ENCODE measurements at places on chromosomes 3 and 15.

GRCh38 chr3:98964784-98965183, 63.3 kb upstream of the DCBLD2 start:
- no peak for DNase-seq

- no peak for DNase-seq
Measured at GRCh38 chr3:176953106-176954060, 243.9 kb downstream of the TBL1XR1 start.

GRCh38 chr15:36596915-36597314, 17.5 kb downstream of the CDIN1 start:
- no peak for DNase-seq

GRCh38 chr3:154421083-154421482, 8.9 kb downstream of the GPR149 start:
- peak; percentile 36 for DNase-seq

GRCh38 chr3:129315223-129315997, 36.7 kb downstream of the HMCES start:
- no peak for DNase-seq

DNA sequence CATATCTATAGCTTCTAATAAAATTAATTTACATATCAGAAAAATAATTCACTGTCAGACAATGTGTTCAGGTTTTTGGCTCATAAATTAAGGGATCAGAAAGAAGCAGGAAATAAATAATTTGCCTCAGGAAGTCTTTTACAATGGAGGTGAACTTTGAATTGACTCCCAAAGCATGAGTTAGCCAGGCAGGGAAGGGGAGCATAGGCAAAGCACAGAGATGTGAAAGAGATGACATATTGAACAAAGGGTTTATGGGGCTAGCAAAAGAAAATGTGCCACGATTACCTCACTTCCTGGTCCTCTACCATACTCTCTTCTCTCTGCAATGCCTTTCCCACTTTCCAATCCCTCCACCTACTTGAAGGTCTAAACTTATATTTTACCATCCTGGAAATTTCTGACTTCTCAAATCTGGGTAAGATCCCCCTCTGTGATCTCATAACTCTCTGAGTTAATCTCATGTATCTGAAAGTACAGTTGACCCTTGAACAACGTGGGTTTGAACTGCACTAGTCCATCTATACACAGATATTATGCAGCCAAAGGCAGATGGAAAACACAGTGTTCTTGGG, 4.1 kb upstream of the HEXA start:
- DNase-seq, result no peak

- no peak for DNase-seq
Measured at GRCh38 chr3:50390508-50391224, 31.3 kb upstream of the TMEM115 start.

DNA sequence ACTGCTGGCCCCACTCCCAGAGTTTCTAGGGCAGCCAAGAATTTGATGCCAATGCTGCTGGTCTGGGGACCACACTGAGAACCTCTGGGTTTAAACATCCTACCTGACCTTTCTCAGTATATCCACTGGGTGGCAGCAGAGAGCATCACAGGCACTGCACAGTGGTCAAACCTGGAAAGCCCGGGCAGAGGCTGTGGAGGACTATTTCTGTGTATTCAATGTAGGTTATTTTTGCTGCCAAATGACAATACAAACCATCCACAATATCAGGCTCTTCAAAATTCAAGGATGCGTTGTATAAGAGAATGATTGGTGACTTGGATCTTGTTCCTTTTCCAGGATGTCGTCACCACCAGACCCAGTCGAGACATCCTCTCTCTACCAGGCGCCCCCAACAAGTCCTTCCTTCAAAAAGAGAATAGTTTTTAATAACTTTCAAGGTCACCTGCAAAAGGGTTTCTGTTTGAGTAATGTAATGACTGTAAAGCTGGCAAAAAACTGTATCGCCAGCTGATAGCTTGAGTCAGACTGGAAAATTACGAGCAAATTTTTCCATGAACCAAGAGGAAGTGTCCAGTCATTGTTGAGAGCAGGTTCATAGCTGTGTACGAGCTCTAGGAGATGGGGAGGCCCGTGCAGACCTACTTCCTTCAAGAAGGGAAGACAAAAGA, 30.5 kb upstream of the MYZAP start:
- peak; percentile 80 for DNase-seq

DNA sequence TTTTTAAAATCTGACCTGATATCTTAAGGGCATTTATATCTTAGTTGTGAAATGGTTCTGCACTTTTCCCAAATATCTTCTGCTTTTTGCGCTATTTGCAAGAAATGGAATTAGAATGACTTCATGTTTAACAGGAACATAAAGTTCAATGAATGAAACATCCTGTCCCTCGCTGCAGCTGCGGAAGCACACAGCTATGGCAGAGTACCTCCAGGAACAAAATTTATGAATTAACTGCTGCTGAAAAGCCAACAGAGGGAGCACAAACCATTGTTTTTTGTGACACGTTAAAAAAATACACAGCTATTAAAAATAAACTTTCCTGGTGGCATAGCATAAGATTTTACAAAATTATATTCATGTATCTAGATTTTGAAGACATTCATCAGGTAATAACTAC, 404.4 kb upstream of the MDFIC2 start:
- DNase-seq, result no peak

GRCh38 chr3:190173426-190173825, 52.7 kb upstream of the P3H2 start:
- DNase-seq, result no peak

GRCh38 chr3:175150812-175151401, 291.8 kb downstream of the NAALADL2 start:
- DNase-seq, result no peak

GRCh38 chr3:107837895-107838612, 252.8 kb downstream of the CD47 start:
- no peak for DNase-seq
